PC-3 (cell line): ENCODE measurements at places on chromosomes 7 and 10. TPM values are rescaled to one million over a fixed set of nuclear protein-coding genes. Genes with fewer than 3 reads are reported as not detected.

HEPACAM2 gene
- total RNA-seq = not detected in 2 replicates

FAM25A gene
- 6.6 and 11.4 TPM in 2 replicates for total RNA-seq

KIAA1549 gene
- total RNA-seq = 7.5 and 8.2 TPM in 2 replicates

PON1 gene
- not detected in 2 replicates for total RNA-seq

RALA gene
- 7.5 and 12.9 TPM in 2 replicates for total RNA-seq

SEMA3E gene
- 3.6 and 5.9 TPM in 2 replicates for total RNA-seq

DNA sequence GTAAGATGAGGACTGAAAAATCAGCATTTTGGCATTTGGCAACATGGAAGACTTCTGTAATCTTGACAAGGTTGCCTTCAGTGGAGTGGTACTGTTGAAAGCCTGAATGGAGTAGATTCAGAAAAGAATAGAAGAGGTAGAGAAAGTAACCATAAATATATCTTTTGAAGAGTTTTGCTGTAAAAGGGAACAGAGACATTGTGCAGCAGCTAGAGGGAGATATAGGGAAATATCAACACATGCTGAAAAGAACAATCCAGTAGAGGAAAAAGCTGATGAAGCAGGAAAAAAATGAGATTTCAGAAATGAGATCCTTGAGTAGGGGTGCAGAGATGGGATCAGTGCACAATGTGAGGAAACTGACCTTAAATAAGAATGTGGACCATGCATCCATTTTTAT is 60.0 kb downstream of the RAPGEF5 start:
- DNase-seq = peak; percentile 8

- no peak for DNase-seq
These were observed 851.0 kb upstream of the PHF14 start for GRCh38 chr7:10122551-10123100.

- DNase-seq = peak; percentile 6
These were observed 39.3 kb upstream of the CDK6 start for GRCh38 chr7:92875719-92876118.

GRCh38 chr7:42548816-42549611 is 312.0 kb upstream of the GLI3 start:
- peak; percentile 17 for DNase-seq

GRCh38 chr7:138000081-138000701 is 1.7 kb downstream of the CREB3L2 start:
- no peak for DNase-seq

- no peak for DNase-seq
These were observed 256.1 kb upstream of the C7orf33 start for GRCh38 chr7:148334441-148334956.
